Endothelial cell (in vitro differentiated cells): ENCODE measurements at places on chromosomes 4 and X. TPM values are rescaled to one million over a fixed set of nuclear protein-coding genes. Genes with fewer than 3 reads are reported as not detected.

DNA sequence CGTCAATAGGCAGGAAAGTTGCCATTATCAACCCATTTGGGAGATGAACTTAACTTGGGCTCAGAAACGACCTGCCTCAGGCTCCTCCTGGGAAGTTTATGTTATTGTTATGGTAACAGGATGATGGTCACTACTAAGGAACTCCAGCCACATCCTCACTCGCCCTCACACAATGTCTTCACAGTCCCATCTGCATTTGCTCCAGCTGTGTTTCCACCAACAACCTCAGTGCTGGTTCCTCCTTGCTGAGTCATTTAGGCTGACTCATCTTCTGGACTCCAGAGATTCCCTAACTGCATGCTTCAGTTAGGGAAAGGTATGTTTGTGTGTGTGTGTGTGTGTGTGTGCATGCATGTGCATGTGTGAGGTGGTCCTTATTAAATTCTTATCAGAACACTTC is 293.4 kb upstream of the BOD1L1 start:
- DNase-seq: peak; percentile 47

- DNase-seq: no peak
These were observed 7.5 kb downstream of the DTHD1 start for GRCh38 chr4:36288731-36289426.

DNA sequence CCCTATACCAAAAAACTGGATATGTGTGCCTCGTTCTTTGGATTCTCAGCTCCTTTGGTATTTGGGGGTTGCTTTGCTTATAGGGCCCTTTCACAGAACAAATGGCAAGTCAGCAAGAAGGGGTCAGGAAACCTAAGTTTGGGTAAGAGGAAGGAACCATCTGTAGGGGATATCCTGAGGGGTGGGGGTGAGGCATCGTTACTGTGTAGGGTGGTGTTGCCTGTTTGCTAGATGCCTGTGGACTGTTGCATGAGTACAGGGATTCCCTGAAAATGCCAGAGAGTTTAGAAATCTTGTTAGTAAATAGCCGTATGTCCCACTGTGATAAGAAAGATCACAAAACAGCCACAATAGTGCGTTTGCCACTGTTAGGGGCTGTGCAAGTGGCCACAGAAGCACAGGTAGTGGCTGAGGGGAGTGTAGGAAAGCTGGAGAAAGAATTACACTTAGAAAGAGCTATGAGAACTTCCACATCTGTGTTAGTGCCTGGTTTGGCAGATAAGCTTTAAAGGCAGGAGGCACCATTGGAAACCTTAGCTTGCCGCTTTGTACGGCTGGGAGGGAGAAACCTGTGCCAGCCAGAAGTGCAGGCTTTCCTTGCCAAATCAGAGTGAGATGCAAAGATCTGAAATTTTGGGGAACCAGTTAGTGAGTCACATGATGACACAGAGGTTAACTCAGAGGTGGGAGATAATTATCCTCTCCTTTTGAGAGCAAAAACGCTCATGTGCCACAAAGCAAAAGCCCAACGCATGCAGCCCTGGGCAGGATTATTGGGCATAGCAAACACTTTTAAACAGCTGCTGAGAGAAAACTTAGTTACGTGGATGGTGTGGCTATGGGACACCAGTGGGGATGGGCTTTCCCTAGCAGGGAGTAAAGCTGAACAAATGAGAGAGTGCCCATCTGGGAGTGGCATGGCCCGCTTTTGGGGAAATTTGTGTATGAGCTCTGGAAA is 343.7 kb downstream of the ARAP2 start:
- peak; percentile 3 for DNase-seq

GRCh38 chr4:108365551-108365950 is 196.8 kb upstream of the LEF1 start:
- no peak for DNase-seq

DNA sequence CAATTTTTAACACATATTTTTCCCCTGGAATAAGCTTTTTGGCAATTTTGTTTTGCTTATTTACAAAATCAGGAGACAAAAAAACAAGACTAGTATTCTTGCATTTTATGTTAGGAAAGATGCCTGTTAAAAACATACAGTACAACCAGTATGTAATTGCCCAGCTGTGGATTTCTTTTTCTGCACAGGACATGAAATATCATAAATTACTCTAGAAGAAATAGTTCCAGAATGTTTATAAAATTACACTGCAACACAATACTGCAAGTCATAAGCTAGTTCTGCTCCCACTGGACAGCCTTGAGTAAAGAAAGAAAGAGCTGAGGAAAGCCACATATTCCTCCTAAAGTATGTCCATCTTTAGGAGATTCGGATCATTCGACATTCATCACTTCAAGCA is 133.5 kb downstream of the SCFD2 start:
- no peak for DNase-seq

GRCh38 chr4:125123570-125124109 is 191.1 kb upstream of the FAT4 start:
- DNase-seq: no peak

GRCh38 chrX:36568946-36569345 is 439.2 kb upstream of the FAM47C start:
- no peak for DNase-seq

- no peak for DNase-seq
These were observed 8.9 kb upstream of the HAND2 start for GRCh38 chr4:173538909-173539445.

- no peak for DNase-seq
These were observed 9.1 kb downstream of the AKAP17A start for GRCh38 chrX:1600406-1601050.

- no peak for DNase-seq
These were observed 378.0 kb downstream of the AFF2 start for GRCh38 chrX:148878371-148878770.

GRCh38 chrX:65253817-65254216 is 277.6 kb upstream of the ZC4H2 start:
- no peak for DNase-seq

GRCh38 chrX:13598877-13599276 is 29.5 kb downstream of the EGFL6 start:
- DNase-seq: peak; percentile 3

GRCh38 chr4:23153076-23153475 is 460.3 kb downstream of the GBA3 start:
- DNase-seq: no peak

- no peak for DNase-seq
These were observed 25.0 kb downstream of the ASMTL start for GRCh38 chrX:1427756-1428155.

DNA sequence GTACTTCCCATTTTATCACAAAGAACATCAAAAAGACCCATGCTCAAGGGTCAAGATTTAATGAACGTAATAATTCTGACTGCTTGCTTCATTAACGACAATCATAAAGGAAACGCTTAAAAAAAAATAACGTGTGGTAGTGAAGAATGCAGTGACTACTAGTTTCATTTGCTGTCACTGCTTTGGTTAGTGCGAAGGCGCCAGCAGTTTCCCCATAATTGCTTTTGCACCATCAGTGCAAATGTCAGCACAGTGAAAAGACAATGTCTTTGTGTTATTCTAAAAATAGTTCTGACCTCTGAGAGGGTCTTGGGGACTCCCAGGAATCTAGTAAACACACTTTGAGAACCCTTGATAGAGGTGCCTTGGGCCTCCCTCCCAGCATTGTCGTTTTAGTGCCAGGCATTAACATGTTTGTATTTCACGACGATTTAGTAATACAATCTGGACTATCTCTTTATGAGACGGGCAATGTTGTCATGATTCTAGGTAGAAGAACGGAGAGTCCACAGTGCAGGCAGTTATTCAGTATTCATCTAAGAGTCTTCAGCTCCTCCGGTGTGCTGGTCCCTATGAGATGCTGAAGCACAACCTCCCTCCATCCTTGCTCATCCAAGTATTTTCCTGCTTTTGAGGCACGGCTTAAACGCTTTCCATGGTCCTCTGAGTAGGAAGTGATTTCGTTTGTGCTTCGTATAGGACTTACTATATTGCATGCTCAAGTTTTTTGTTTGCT is 71.0 kb downstream of the AFF1 start:
- DNase-seq: no peak

- DNase-seq: no peak
These were observed 60.3 kb downstream of the DLG3 start for GRCh38 chrX:70504772-70505450.

DNA sequence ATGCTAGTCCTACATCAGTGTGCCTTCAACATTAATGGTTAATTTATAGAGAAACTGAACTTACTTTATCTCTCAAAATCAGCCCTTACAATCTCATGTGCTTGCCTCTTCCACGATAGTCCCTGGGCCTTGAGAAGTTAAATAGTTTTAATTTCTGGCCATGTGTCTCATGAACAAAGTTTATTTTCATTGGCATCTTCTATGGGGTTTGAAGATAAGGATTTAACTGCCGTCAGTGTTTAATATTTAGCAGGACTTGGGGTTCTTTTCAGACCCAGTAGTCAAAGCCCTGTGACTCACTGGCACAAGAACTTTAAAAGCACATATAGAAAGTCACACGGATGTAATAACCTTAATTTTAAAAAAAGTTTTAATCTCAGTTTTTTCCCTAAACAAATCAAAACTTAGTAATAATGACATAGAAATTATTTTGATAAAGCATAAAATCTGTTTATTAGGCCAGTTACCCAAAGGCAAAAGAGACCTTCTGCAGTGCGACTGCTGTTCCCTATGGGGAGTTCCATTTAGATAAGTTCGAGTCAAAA is 10.1 kb upstream of the MPP1 start:
- no peak for DNase-seq

The AMTN gene
- total RNA-seq: not detected

The GAGE12J gene
- total RNA-seq: not detected

The CENPE gene
- total RNA-seq: 7.3 TPM

The SPP1 gene
- total RNA-seq: 4.7 TPM

The IL2 gene
- not detected for total RNA-seq

The MED28 gene
- 98.0 TPM for total RNA-seq

The BEND2 gene
- total RNA-seq: not detected

The CSAG2 gene
- total RNA-seq: not detected

The ATP1B4 gene
- total RNA-seq: not detected

The FHIP1A gene
- total RNA-seq: 2.4 TPM
